ENCODE measurements at places on chromosomes 6 and 20.

GRCh38 chr20:8360035-8360434 is 228.0 kb downstream of the PLCB1 start:
- DNase-seq = no peak

DNA sequence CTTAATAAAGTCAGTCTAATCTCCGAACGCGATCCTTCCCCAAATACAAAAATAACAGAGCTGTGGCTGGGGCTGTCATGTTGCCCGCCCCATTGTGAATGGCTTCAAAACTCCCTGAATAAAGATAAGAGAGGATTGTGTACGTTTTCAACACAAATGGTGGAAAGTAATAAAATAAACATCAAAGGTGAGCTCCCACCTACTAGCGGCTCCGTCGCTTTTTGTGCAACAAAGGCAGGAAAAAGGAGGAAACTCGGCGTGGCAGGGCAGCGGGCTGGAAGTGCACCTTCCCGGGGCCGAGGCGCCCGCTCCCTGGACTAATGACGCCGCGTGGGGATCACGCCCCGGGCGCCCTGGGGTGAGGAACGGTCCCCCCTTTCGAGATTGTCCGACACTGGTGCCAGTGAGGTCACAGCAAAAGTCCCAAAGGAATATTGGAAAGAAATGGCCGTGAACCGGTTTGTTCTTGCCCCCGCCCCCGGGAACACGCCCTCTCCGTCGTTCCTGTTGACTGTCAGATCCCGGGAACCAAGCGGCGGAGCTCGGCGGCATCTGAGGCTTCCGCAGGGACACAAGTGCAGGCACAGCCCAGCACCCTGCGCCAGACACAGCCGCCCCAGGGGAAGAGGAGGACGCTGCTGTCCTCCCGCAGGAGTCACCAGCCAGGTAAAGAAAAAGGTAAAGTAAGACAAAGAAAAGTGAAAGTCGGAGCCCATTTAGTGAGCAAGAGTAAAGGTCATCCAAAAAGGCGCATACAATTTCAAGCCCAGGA is 1.1 kb upstream of the FOXQ1 start:
- DNase-seq = no peak

GRCh38 chr20:52348434-52348833 is 156.9 kb upstream of the ZFP64 start:
- no peak for DNase-seq

DNA sequence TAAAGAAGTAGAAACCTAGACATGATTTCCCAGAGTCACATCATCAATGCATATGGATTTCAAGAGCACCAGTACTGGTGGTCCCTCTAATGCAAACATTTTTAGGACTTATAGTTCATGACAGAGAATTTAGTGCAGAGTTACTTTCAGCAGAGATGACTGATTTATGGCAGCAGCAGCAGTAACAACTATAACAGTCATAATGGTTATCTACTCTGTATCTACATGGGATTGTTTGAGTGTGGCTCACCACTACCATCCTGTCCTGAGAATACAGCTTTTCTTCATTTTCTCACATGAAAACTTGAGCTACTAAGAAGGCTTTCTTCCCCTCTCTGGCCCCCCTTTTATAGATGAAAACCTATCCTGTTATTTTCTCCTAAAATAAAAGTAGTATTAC is 128.5 kb upstream of the ENPP5 start:
- no peak for DNase-seq

DNA sequence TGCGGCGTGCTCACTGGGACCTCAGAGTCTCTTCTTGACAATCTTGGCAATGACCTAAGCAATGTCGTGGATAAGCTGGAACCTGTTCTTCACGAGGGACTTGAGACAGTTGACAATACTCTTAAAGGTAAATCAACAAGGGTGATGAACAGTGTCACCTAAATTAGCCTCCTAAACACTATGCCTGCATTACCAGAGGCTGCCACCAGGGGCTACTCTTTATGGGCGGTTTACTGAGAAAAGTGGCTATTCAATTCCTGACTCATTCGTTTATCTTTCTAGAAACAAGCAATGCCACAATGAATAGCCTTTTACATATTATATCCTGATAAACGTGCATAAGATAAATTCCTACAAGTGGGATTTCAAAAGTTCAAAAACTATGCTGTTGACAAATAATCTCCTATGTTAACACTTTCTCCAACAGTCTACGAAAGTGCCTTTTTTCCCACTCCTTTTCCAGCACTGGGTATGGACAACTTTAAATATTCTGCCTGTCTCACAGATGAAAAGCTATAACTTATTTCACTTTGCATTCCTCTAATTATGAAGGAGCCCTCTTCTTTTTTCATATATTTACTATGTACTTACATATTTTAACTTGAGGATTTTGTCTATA is 1.3 kb downstream of the BPIFA2 start:
- DNase-seq = peak; percentile 25

GRCh38 chr6:149934249-149935156 is 7.3 kb upstream of the ULBP2 start:
- DNase-seq = peak; percentile 60

- DNase-seq = no peak
These were observed 28.9 kb downstream of the TBC1D7 start for GRCh38 chr6:13299403-13299821.

GRCh38 chr6:31888276-31889258 is 8.9 kb downstream of the EHMT2 start:
- peak; percentile 58 for DNase-seq

GRCh38 chr6:64252256-64252655 is 616.7 kb downstream of the PHF3 start:
- no peak for DNase-seq

DNA sequence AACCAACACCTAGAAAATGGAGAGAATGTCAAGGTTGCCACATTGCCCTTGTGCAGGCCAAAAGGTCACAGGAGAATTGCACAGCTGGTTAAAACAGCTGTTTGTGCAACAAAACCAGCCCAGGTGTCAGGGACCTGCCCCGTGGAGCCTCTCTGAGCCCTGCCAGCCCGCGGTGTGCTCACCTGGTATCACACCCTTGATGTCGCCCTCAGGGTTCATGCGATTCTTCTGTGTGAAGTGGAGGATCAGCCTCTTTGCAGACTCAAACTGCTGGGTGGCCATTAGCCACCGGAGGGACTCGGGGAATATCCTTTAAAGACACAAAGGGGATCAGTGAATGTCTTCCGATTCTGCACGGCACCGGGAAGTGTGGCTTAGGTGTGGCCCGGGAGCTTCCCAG is 39.2 kb downstream of the PSMG4 start:
- DNase-seq = no peak

- DNase-seq = no peak
These were observed 114.9 kb downstream of the FOXC1 start for GRCh38 chr6:1724616-1725015.

DNA sequence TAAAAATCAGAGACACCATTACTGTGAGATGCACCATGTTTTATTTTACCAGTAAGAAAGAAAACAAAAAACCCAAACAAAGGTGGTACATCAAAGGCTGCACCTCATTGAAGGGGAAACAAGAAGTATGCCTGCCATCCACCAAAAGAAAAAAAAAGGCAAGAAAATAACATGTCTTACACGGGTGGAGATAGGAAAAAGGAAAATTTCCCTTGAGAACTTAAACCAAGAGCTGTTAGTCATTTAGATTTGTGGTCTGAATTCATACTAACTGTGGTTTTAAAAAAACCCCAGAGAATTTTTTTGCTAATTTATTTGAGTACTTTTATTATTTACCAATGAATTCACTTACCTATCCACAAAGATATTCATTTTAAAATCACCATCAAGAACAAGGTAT is 144.0 kb downstream of the LRRC1 start:
- no peak for DNase-seq

GRCh38 chr6:130853555-130854183 is 26.5 kb downstream of the SMLR1 start:
- no peak for DNase-seq

DNA sequence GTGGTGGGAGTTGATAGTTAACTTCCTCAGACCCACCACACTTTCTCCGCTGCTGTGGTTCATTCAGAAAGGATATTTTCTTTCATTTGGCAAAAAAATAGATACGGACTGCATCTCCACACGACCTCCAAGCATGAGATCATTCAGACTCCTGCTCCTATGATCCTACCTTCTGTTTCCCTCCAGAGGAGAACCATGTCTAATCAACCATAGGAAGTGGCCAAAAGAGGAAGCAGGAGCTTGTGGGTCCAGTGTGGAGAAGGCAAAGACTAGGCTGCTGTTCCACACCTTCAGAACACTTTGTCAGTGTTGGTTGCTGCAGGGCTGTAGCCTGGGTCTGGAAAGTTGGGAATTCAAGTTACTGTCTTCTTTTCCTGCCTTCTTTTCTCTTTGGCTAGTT is 10.6 kb upstream of the KIF13A start:
- DNase-seq = no peak

DNA sequence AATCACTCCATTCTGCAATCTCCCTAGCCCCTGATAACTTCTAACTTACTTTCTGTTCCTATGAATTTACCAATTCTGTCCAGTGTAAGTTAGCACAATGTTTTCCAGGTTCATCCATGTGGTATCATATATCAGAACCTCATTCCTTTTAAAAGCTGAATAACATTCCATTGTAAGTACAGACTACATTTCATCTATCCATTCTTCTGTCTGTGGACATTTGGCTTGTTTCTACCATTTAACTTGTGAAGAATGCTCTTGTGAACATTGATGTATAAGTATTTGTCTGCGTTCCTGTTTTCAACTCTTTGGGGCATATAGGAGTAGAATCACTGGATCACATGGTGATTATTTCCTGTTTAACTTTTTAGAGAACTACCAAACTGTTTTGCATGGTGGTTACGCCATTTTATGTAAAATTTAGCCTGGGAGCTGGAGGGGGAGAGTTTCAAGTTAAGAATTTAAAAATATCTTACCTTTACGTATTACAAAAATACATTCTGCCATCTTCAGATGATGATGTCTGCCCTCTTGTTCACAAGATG is 156.5 kb downstream of the BTBD3 start:
- no peak for DNase-seq

DNA sequence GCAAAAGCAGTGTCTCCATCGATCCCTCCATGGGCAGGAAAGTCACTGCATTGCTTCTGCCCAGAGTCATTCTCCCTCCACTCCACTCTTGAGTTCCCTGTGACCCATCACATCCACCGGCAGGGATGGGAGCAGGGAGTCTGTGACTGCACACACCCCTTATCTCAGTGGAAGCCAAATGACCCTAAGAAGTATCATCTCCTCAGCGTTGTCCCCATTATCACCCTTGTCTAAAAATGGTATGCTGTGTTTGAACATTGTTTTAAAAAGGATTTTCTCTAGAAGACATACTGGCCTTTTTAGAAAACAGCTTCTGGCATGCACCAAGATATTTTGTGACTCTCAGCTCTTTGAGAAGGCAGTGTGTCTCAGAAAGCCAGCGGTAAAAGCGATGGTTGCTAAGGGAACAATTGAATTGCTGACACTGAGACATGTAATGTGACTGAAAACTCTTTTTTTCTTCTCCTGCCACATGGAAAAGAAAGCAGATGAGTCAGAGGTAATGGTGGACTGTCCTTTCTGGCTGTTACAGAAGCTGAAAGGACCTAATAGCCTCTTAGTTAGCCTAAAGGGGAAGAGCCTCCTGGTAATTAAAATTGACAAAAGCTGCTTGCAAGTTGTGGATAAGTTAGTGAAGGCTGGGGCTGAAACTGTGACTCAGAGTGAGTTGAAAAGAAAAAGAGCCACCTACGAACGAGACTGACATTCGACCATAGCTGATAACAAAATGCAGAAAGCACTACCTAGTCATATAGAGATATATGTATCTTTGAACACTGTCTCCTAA is 120.5 kb downstream of the MAP3K7 start:
- DNase-seq = peak; percentile 57

GRCh38 chr6:163878698-163879097 is 464.2 kb downstream of the QKI start:
- no peak for DNase-seq

DNA sequence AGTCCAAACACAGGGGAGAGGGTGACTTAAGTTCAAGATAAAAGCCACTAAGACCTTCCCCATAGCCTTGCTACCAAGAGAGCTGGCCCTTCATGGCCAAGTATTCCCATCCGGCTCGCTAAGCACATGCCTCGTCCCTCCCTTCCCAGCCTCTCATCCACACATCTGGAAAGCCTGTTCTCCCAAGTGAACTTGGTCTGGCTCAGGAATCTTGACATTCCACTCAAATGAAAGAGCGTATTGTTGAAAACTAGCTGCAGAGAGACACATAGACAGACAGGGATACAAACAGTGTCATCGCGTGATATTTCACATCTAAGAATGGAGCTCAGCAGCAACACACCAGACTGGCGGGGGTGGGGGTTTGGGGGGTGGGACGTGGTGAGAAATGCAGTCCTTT is 182.8 kb upstream of the FOXQ1 start:
- DNase-seq = no peak

GRCh38 chr6:27601668-27602254 is 128.9 kb upstream of the ZNF184 start:
- no peak for DNase-seq

DNA sequence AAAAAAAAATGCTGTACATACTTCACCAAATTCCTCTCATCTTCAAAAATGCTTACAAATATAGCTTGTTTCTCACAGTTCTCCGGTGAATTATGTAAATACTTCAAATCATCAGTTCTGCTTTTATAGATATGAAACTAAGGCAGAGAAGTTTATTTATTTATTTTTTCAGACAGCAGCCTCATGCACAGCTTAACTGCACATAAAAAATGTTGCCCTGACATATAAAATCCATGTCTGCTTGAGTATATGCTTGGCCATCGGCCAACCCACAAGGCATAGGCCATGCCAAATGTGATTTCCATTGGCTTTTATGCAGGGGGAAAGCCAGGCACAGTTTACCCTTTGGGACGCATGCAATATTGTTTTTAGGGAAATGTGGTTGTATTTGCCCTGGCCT is 57.3 kb upstream of the PHACTR2 start:
- DNase-seq = no peak

GRCh38 chr6:139468178-139468819 is 93.9 kb upstream of the CITED2 start:
- DNase-seq = no peak

DNA sequence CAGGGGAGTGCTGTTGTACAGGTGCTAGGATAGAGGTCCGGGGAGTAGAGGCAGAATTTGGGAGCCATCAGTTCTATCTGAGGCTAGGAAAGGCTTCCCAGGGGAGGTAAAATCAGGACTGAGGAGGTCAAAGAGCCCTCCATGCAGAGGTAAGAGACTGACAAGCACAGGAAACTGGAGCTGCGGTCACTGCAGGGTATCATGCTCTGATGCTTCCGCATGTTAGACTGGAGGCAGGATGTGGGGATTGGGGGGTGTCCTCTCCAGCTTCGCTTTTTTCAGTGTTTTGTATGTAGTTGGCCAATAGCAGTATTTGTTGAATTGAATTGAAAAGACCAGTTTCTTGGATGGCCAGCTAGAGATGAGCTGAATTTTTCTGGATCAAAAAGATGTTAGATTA is 87.8 kb downstream of the SLC22A3 start:
- no peak for DNase-seq

GRCh38 chr6:23522792-23523547 is 603.0 kb upstream of the NRSN1 start:
- DNase-seq = no peak

GRCh38 chr20:17172836-17173516 is 53.9 kb upstream of the PCSK2 start:
- no peak for DNase-seq

GRCh38 chr6:4405621-4406212 is 270.3 kb upstream of the ECI2 start:
- DNase-seq = no peak

Measured in activated naive CD8-positive, alpha-beta T cell treated with anti-CD3 and anti-CD28 coated beads for 36 hours (primary cell).